ENCODE measurements at places on chromosomes 11 and 22. TPM values are rescaled to one million over a fixed set of nuclear protein-coding genes. Genes with fewer than 3 reads are reported as not detected.

- DNase-seq = no peak
Measured at GRCh38 chr11:66625041-66625751, 8.8 kb downstream of the RBM14 start.

The TRIM49 gene
- total RNA-seq = not detected

The NLRP14 gene
- total RNA-seq = 0.48 TPM

DNA sequence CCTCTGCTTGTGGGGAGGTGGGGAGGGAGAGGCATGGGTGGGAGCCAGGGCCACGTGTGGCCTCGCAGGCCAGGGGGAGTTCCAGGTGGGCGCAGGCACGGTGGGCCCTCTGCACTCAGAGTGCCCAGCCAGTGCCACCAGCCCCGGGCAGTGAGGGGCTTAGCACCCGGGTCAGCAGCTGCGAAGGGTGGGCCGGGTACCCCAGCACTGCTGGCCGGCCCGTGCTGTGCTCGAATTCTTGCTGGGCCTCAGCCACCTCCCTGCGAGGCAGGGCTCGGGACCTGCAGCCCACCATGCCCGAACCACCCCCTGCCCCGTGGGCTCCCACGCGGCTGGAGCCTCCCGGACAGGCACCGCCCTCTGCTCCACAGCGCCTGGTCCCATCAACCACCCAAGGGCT lies 1277.2 kb downstream of the JRKL start:
- DNase-seq = no peak

DNA sequence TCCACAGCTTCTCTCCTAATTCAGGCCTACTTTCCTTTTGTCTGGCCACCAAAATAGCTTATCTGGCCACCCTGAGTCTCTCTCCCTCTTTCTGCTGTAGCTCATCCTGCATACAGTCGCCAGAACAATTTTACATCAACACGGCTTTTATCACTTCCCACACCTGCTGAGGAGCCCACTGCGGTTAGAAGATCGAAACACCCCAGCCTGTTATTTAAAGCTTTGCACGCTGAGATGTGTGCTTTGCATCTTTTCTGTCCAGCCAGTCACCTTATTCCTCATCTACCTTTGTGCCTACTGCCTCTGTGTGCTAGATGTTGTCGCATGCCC lies 96.0 kb downstream of the COMMD9 start:
- no peak for DNase-seq

DNA sequence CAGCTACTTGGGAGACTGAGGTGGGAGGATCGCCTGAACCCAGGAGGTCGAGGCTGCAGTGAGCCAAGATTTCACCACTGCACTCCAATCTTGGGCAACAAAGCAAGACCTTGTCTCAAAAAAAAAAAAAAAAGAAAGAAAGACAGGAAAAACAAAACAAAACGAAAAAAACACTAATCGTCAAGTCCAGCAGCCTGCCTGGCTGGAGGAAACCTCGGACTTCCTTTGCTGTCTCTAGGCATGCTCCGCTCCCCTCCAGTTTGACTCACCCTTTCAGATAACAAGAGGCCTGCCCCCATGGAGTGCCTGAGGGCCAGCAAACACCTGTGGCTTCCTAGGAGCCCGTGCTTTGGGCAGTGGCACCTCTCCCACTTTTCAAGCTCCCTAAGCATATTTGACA lies 28.8 kb upstream of the CHKA start:
- peak; percentile 72 for DNase-seq

DNA sequence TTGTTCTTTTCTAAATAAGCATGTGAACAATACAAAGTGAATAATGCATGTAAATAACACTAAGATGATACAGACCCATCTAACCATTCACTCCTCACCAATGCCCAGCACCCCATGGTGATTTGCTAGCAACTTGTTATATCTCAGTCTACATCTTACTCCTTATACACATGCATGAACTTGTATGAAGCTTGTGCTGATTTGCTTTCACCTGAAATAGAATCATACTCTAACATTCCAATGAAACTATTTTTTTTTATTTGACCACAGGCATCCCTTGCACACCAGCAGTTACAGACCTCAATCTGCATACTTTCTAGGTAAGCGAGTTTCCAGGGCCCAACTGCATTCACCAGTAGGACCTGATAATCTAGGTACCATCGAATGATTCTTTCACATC lies 873.6 kb downstream of the OPCML start:
- no peak for DNase-seq

The OR4B1 gene
- total RNA-seq = not detected

GRCh38 chr11:119366690-119367620 lies 14.5 kb downstream of the USP2 start:
- DNase-seq = no peak

GRCh38 chr11:122322329-122322728 lies 206.3 kb upstream of the BLID start:
- DNase-seq = no peak

- DNase-seq = no peak
Measured at GRCh38 chr22:16818538-16818937, 6.7 kb downstream of the XKR3 start.

DNA sequence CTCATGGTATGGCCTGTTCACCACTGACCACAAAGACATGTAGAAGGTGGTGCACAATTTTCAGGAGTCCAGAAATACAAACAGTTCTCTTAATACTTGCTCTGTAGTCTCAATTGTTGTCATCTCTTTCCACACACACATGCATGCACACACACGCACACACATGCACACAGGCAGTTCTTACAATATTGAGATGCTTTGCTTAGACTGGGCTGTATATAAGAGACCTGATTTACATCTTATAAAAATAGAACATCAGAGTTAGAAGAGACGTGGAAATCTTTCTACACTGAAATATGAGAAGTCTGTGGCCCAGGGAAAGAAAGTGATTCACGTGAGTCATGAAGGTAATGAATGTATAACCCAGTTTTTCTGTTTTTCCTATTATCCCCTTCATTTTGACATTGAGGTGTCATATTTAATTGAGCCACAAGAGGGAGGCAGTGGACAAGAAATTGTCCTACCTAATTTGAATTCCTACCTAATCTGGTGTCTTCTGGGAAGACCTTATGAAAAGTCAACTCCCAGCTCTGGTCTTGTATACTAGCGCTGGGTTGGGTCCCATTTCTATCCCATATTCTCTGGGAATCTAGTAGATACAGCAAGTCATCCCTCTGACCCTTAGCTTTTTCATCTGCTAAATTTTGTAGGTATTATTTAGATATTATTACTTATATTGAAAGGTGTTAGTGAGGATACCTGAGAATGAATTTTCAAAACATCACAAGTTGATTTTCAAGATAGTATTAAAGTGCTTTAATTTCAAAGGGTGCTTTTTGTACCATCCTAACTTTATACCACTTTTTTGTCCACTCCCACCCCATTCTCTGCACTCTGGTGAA lies 14.9 kb upstream of the MS4A4A start:
- DNase-seq = peak; percentile 37

The RFPL2 gene
- total RNA-seq = not detected

- no peak for DNase-seq
Measured at GRCh38 chr11:67248653-67249052, 17.6 kb upstream of the GRK2 start.

The PRR33 gene
- total RNA-seq = not detected

GRCh38 chr11:19321351-19321750 lies 80.6 kb upstream of the E2F8 start:
- DNase-seq = no peak

GRCh38 chr22:32661737-32662586 lies 139.5 kb upstream of the TIMP3 start:
- DNase-seq = no peak

The ST13 gene
- 178 TPM for total RNA-seq

GRCh38 chr11:27777033-27777432 lies 76.8 kb upstream of the BDNF start:
- peak; percentile 15 for DNase-seq

DNA sequence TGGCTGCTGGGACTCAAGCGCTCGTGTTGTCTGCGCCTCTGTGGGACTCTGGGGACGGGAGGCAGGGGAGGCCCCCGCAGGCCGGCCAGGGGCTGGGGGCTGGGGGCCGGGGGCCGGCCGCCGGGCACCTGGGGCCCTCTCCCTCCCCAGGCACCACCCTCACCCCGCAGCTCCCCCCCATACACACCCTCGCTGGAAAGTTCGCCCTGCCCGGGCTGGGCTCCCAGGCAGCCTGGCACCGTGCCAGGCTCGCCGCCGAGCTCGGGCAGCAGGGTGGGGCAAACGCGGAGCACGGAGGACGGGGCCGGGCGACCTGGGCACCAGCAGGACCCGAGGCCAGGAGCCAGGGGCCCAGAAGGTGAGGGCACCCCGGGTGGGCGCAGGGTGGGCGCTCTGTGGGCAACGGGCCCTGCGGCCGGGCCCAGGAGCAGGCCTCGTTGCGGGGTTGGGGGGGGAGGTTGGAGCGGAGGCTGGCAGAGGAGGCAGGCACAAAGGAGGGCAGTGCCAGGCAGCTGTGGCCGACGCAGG lies 76.7 kb upstream of the WNT7B start:
- DNase-seq = peak; percentile 76

DNA sequence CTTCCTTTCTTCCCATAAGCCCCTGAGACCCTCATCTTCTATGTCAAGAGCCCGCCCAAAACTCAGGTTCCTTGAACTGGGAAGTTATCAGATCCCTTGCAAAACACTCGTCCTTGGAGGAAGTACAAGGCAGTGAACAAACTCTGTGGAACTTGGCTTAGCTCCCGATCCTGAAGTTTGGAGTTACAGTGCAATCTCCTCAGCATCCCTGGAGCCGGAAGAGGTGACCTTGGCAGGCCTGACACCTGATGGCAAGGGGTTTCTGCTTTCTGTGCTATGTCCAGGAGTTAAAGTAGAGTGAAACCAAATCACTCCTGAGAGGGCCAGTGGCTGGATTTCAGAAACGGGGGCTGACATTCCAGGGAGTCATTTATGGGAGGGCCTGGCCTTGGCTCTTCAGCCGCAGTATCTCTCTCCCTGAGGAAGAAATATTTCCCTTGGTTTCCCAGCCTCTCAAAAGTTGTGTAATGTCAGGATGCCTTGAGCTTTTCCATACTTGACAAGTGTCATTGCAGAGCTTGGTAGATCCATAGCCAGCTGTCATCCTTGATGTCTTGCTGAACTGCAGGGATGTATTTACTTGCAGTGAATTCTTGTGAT lies 1.9 kb upstream of the GRAMD1B start:
- DNase-seq = no peak

The PRG3 gene
- not detected for total RNA-seq

DNA sequence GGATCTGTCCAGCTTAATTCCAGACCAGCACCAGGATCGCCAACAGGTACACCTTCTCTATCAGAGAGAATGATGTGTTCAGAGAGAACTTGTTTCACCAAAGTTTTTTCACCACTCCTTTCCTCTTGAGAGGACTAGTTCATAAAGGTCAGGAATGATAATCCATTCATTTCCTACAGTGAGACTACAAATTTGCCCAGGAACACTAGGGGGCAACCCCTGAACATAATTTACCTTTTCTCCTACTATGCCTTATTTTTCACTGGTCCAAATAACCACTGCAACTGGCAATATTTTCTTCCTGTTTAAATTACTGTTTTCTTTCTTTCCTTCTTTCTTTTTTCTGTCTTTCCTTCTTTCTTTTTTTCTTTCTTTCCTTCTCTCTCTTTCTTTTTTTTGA lies 22.5 kb downstream of the CAVIN3 start:
- no peak for DNase-seq

DNA sequence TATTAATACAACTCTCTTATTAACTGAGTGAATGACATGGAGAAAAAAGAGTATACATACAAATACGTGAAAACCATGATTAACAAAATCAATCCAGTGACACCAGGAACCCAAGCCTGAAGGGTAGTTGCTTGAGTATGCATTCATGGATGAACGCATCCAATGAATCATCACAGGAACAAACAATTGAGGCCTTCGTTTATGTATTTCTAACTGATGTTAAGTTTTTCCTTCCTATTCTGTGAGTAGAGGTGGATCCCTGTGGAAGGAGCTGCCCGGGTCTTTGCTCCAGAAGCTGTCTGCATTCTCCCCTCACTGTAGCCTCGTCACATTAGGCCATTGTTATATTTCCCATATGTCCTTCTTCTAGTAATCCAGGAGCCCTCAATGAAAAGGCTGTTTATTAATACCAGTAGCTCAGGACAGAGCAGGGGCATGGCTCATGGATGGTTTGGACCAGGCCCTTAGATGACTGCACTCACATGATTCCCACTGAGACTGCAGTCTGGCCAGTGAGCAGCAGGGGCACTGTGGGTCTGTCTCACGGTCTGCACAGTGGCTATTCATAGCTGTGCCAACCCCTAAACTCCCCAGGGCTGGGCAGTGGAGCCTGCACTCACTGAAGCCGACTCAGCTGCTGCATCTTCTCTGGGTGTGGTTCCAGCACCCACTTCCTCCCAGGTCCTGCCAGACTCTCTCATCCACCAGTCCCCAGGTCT lies 128.1 kb upstream of the TOP3B start:
- DNase-seq = peak; percentile 82

DNA sequence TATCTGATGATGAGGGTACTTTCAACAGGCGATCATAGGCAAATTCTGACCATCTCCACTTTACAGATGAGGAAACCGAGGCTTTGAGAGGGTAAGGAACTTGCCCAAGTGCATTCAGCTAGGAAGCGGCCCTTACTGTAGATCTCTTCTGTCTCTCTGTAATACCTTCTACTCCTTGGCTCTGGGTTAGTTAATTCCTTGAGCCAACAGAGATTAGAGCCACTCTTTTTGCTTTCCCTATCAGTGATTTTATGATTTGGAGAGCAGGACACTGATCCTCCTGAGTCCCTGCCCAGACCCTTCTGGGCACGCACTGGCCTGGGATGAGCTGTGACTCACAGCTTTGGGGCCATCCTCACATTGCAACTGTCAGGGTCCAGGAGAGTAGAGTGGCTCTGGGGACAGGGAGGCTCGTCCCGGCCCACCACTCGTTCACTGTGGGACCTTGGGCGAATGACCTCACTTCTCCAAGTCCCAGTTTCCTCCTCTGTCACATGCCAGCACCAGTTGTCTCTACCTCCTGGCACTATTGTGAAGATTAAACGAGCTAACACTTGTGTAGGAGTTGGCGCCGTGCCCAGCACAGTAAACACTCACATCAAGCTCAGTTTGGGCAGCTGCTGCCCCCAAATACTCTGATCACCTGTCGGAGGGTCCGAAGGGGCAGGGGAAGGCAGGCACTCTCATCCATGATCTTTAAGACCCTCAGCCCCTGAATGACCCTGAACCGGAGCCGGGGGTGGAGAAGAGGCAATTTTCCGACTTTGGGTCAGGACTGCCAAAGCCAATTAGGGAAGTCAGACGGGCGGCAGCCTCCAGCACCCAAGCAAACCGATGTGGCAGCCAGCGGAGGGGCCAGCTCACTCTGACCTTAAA lies 235.0 kb downstream of the MIAT start:
- peak; percentile 73 for DNase-seq

The LDHAL6A gene
- total RNA-seq = not detected

GRCh38 chr11:82944198-82944597 lies 42.7 kb downstream of the DDIAS start:
- no peak for DNase-seq

GRCh38 chr11:17653611-17654010 lies 65.8 kb upstream of the MYOD1 start:
- DNase-seq = no peak

- no peak for DNase-seq
Measured at GRCh38 chr11:78834886-78835285, 260.2 kb upstream of the NARS2 start.

DNA sequence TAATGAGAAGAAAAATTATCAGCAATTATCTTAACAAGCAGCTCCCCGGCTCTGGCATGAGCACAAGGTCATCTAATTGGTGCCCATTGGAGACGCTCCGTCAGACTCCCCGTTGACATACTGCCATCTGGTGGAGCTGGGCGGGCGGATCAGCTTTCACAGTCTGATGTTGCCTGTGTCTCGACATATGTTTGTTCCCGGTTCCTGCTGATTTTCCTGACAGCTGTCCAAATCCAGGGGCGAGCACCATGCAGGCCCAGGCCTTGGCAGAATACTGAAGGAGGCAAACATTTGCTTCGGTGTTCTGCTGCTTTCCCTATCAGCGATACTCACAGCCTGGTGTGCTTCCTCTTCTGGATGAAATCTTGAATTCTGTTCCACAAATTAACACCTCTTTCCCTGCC lies 43.8 kb upstream of the BARX2 start:
- peak; percentile 78 for DNase-seq

Measured in Daoy (cell line).